Iris pigment epithelial cell (primary cell): ENCODE measurements at places on chromosomes 2 and 18.
A peak's percentile ranks its signal among the peaks of the same experiment; 100 is the strongest.

- DNase-seq: no peak
These were observed 57.3 kb downstream of the GTF3C3 start for GRCh38 chr2:196742216-196742615.

- peak; percentile 66 for DNase-seq
These were observed at the start of gene ERICH2 for GRCh38 chr2:170770008-170770605. ERICH2 (plus strand) TSS chr2:170770378; CDS start chr2:170770682, 304 bp downstream.

GRCh38 chr2:224223851-224224555 is 177.9 kb downstream of the FAM124B start:
- DNase-seq: no peak

- no peak for DNase-seq
These were observed 78.4 kb downstream of the PXDN start for GRCh38 chr2:1665761-1666505.

DNA sequence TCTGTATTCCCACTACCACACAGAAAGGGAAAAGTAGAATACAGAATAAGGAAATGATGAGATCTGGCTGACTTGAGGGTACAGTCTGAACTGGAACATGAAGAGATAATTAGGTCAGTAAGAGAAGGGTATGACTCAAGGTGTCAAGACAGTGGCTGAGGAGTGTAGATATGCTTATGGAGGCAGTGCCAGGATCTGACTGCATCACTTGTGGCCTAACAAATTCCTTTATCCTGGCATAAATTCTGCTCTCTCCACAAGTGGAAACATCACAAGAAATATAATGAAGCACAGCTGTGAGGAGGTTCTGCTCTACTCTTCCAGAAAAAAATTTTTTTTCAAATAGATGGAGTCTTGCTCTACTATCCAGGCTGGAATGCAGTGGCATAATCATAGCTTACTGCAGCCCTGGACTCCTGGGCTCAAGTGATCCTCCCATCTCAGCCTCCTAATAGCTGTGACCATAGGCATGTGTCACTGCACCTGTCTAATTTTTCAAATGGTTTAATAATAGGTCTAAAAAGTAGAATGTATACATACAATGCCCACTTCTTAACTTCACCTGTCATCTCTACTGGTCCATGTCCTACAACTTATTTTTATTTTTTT is 85.3 kb downstream of the C2orf74 start:
- peak; percentile 75 for DNase-seq

- peak; percentile 58 for DNase-seq
These were observed 298.7 kb upstream of the COL3A1 start for GRCh38 chr2:188675391-188676009.

GRCh38 chr18:45608400-45608799 is 6.9 kb upstream of the SLC14A2 start:
- no peak for DNase-seq

GRCh38 chr2:219687272-219687671 is 59.8 kb downstream of the SLC4A3 start:
- DNase-seq: peak; percentile 44

- no peak for DNase-seq
These were observed 84.5 kb upstream of the TMEM247 start for GRCh38 chr2:46394649-46395510.

- peak; percentile 59 for DNase-seq
These were observed 35.0 kb upstream of the PTMA start for GRCh38 chr2:231673348-231673770.

DNA sequence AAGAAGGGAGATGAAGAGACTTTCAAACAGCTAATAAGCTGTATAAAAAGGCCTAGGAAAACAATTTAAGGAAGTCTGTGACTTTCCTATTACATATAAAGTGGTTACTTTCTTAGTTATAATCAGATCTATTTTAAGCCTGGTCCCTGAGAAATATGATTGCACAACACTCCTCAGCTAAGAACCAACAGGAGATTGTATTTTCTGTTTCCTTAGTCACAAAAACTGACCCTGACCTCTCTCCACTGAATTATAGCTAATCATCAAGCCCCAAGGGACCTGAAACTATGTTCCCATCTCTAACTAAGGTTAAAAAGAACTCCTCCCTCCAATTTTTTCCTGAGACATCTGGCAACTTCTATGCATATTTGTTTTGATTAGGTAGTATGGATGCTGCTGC is 106.9 kb downstream of the ROCK1 start:
- peak; percentile 85 for DNase-seq
